Activated T-cell treated with anti-CD3 and anti-CD28 coated beads for 1 hour (primary cell): ENCODE measurements at places on chromosomes 7 and 10.
A peak's percentile ranks its signal among the peaks of the same experiment; 100 is the strongest.

- DNase-seq, result no peak
Observed at GRCh38 chr10:63494951-63495350, 26.2 kb upstream of the REEP3 start.

GRCh38 chr7:21939136-21939857 is 6.4 kb downstream of the CDCA7L start:
- DNase-seq, result no peak

- no peak for DNase-seq
Observed at GRCh38 chr10:130354573-130354954, 218.4 kb downstream of the GLRX3 start.

DNA sequence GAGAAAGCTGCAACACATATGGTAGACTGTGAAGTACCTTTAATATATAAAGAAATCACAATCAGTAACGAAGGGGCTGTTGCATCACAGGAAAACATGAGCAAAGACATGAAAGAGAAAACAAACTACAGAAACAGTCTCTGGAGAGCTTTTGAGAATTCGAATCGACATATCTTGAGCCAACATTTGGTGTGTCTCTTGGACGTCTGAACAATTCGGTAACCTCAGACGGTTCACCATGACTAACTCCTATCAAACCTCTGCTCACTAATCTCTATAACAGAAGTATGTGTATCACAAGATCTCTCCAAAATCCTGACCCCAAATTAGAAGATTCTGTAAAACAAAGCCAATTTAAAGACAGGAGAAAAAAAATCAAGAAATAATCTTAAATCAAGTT is 262.0 kb upstream of the YAE1 start:
- DNase-seq, result no peak

GRCh38 chr7:77893813-77894212 is 95.2 kb downstream of the PHTF2 start:
- no peak for DNase-seq

DNA sequence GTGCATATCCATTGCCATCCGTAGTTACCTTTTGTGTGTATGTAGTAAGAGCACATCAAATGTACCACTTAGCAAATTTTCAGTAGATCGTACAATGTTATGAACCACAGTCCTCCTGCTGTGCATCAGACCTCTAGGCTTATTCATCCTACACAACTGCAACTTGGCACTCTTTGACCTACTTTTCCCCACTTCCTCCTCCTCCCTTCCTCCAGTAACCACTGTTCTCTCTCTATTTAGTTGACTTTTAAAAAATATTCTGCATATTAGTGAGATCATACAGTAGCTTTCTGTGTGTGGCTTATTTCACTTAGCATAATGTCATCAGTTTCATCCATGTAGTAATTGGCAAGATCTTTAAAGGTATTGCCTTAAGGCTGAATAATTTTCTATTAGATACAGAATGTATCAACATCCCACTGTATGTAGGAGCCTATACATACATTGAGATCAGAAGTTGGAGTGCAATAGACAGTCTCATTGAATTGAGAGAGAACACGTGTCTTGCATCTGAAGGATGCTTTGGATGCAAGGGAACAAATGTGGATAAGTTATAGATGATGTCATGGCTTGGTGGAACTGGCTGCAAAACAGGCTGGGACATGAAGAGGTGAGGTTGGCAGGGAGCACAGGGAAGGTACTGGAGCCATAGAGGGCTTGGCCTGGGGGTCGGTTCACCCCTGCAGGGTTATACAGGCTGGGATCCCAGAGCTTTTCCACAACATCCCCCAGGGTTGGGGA is 83.0 kb upstream of the FAM180A start:
- DNase-seq, result no peak

- no peak for DNase-seq
Observed at GRCh38 chr7:14834456-14834855, 68.1 kb downstream of the DGKB start.

GRCh38 chr7:157090485-157091165 is 48.1 kb upstream of the UBE3C start:
- no peak for DNase-seq

DNA sequence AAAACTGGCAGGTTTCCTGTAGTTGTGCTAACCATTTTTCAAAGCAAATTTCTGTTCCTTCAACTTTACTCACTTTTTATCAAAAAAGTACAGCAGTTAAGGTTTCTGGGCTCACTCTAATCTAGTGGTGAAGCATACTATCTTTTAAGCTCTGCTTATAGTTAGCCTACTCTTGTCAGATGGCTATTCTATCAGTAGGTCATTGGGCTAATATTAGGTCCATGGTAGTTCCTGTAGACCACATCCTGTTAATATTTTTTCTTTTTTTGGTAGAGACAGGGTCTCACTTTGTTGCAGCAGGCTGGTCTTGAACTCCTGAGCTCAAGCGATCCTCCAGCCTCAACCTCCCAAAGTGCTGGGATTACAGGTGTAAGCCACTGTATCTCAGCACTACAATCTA is 27.9 kb upstream of the NRCAM start:
- DNase-seq, result no peak

GRCh38 chr7:116122972-116123595 is 87.3 kb upstream of the TES start:
- DNase-seq, result no peak

- DNase-seq, result no peak
Observed at GRCh38 chr10:114319406-114320248, 80.6 kb downstream of the VWA2 start.

GRCh38 chr10:30821994-30822692 is 192.6 kb upstream of the LYZL2 start:
- no peak for DNase-seq

- DNase-seq, result no peak
Observed at GRCh38 chr10:21501731-21502347, 23.6 kb downstream of the SKIDA1 start.

- no peak for DNase-seq
Observed at GRCh38 chr7:157445246-157445955, 108.6 kb downstream of the DNAJB6 start.

GRCh38 chr7:104271948-104272347 is 56.5 kb upstream of the LHFPL3 start:
- no peak for DNase-seq

GRCh38 chr10:35561715-35562114 is 43.4 kb upstream of the GJD4 start:
- DNase-seq, result no peak

DNA sequence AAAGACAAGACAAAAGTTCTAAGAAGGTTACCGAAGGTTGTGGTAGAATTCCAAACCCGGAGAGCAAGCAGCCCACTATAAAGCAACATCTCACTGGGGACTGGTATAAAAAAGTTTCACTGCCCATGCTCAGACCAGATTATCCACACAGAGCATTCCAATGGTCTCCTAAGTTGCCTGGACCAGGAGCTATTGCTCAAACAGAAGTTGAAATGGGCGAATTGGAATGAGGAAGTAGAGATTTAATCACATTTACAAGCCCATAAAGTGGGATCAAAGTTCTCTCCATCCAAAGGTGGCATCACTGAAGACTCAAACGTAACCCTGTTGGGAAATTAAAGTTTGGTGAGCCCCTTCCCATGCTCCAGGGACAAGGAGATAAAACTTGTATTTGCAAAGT is 19.8 kb downstream of the OR2F1 start:
- DNase-seq, result no peak

DNA sequence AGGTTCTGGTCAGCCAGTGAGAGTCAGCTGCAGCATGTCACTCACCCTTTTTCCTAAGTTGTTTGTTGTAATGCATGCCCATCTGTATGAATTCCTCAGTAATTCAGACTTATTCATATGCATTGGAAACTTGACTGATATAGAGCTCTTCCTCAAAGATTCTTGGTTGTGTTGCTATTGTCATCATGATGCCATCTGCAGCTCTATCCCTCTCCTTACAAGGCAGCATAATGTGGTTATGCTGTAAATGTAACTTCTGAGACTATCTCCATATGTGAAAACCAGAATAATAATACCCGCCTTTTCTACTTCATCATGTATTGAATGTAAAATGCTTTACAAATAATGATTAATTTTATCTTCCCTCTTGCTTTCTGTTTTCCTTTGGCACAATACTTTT is 252.6 kb upstream of the MTPN start:
- DNase-seq, result no peak

GRCh38 chr7:35761871-35762677 is 38.8 kb upstream of the SEPTIN7 start:
- no peak for DNase-seq

DNA sequence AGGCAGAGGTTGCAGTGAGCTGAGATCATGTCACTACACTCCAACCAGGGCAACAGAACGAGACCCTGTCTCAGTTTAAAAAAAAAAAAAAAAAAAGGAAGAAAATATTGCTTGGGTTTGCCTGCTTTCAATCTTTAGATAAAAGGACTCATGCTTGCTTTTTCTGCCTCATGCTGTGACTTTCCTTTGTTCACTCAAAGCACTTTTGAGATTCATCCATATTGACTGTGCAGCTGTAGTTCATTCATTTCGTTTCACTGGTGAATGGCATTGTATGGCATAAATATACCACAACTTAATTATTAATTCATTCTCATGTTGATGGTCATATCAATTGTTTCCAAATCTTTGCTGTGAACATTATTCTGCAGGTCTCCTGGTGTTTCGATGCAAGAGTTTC is 97.6 kb upstream of the NFE2L3 start:
- no peak for DNase-seq

DNA sequence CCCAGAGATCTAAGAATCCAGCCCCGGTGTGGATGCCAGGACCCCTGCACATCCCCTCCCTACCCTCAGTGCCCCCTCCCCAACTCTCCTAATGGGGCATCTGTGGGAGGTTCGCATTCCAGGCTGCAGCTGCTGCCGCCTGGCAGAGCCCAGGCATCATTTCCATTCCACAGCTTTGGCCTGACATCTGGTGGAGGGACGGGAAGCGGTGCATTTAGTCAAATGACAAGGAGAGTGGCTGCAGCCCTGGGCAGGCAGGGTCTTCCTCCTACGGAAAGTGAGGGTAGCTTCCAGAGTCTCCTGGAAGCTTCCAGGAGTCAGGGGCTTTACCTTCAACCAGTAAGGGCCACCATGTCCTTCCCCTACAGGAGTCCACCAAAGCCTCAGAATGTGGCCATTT is 30.8 kb downstream of the PRLHR start:
- no peak for DNase-seq

GRCh38 chr7:18179093-18179492 is 151.4 kb upstream of the PRPS1L1 start:
- DNase-seq, result no peak

DNA sequence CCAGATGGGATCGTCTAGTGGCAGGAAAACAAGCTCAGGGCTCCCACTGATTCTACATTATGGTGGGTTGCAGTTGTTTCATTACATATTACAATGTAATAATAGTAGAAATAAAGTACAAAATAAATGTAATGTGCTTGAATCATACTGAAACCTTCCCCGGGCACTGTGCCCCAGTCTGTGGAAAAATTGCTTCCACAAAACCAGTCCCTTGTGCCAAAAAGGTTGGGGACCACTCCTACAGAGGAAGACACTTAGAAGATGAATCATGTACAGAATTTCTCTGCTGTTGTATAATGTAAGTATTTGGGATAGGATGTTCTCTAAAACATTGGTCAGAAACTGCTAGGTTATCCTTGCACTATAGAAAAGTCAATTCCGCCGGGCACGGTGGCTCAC is 11.3 kb upstream of the PHYH start:
- no peak for DNase-seq

DNA sequence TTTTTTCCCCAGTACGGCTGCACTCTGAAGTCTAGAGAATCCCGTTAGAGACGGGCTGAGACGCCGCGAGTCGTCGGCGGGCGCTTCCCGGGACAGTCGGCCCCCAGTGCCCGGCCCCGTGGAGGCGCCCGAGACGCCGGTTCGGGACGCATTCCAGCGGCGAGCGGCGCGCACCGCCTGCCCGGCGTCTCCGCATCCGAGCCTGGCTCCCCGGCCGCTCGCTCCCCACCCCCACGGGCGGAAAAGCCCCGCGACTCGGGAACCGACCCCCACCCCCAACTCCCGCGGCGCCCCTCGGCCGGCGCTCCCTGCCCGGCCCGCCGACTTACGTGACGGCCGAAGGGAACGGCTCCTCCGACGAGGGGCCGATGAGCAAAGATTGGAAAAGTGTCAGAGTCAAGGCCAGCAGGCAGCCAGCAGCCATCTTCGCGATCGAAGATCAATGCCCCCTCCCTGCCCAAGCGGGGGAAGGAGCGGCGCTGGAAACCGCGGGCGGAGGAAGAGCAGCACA is 486 bp downstream of the CACNA2D1 start:
- DNase-seq, result no peak

- DNase-seq, result no peak
Observed at GRCh38 chr7:123916240-123916724, 8.8 kb upstream of the SPAM1 start.

GRCh38 chr10:17644485-17644943 is 563 bp downstream of the STAM start:
- DNase-seq, result peak; percentile 1

DNA sequence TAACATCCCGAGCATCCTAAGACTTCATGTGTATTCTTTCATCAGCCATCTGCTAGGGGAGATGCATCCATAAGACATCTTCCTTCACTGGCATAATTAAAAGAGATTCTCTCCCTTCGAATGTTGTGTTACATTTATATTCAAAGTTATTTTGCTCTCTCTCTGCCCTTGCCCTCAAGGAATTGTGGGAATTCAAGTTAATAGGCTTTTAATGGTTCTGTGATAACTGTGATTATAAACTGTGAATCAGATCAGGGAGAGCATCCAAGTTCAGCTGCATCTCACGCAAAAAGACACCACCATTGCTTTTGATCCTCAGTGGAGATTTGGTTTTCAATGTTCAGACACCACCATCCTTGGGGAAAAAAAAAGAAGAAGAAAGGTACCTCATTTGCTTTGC is 9.2 kb upstream of the TEX36 start:
- no peak for DNase-seq

- DNase-seq, result no peak
Observed at GRCh38 chr7:142452791-142453190, 194.9 kb upstream of the PRSS58 start.

DNA sequence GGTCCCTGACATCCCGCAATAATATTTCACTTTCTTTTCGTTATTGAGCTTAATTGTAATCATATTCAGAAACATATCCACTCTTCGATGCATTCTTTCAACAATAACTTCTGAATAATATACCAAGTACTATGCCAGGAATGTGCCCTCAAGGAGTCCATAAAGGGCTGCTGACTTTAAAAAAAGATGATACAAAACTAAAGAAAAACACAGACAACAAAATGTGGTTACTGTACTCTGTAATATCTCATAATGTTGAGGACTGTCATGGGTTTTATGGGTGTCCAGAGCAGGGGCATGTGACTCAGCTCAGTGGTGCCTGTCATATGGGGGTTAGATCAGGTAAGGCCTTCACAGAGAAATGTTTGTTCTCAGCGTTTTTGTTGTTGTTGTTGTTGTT is 73.7 kb downstream of the ARL4A start:
- DNase-seq, result no peak

DNA sequence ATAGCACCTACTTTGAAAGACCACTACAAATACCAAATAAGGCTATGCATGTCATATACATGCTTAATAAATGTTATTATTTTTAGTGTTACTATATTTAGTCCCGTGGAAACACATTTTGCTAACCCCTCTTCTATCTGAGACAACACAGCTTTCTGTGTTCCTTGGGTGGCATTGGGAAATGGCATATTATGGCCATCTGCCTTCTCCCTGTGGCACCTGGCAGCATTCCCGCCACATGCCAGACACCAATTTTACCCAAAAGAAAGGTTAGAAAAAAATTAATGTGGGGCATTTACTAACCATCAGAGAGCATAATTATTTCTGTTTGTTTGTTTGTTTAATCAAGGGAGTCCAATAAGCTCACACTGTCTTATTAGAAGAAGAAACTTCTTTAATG is 168.6 kb upstream of the ETV1 start:
- DNase-seq, result no peak
